NT2/D1 (cell line): ENCODE measurements at places on chromosomes 7 and 10.

GRCh38 chr10:125001313-125002046 lies 59.6 kb downstream of the ZRANB1 start:
- DNase-seq, result no peak

- no peak for DNase-seq
Measured at GRCh38 chr7:85213500-85213899, 26.6 kb upstream of the SEMA3D start.

- DNase-seq, result no peak
Measured at GRCh38 chr7:138768241-138768640, 29.6 kb upstream of the TMEM213 start.

DNA sequence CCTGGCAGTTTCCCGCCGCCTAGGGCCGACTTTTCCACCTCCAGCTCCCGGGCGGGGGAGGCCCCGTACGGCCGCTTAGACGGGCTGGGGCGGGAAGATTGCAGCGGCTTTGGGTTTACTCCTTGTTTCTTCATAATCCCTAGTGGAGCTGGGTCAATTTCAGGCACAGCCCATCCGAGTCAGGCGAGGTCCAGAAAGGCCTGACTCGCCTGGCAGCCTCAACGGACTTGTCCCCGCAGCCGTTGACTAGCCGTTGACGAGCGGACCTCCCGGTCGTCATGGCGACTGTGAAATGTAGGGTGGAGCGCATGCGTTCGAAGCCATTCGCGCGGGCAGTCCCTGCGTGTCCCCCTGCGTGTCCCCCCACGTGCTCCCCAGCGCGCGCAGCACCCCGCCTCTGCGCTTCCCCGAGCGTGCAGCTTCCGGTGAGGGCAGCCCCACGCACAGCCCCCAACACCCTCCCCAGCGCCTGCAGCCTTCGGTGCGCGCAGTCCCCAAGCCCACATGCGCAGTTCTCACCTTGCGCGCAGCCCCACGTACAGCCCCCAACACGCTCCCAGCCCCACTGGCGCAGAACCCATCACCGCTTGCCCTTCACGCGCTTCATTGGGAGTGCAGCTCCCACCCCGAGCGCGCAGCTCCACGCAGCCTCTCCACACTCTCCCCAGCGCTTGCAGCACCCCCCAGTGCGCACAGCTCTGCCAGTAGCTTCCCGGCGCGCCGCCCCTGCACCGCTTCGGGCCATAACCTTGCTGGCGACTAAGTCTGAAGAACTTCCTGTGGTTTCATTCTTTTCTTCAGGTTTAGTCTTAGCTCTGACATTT lies 67.8 kb downstream of the TBX20 start:
- no peak for DNase-seq

DNA sequence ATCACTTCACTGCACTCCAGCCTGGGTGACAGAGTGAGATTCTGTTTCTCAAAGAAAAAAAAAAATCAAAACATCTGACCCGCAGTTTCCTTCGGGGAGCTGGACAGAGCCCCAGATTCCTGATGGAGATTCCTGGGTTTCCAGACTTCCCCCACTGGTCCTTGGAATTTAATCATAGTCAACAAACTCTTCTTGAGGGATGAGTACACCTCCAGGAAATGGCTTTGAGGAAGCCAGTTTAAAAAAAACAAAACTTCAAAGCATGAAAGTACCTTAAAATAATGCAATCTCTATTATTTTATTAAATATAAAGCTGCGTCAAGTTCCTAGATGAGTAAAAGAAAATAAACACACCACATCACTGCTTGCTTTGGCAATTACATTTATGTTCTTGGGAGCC lies 1.2 kb upstream of the MAD1L1 start:
- DNase-seq, result no peak

DNA sequence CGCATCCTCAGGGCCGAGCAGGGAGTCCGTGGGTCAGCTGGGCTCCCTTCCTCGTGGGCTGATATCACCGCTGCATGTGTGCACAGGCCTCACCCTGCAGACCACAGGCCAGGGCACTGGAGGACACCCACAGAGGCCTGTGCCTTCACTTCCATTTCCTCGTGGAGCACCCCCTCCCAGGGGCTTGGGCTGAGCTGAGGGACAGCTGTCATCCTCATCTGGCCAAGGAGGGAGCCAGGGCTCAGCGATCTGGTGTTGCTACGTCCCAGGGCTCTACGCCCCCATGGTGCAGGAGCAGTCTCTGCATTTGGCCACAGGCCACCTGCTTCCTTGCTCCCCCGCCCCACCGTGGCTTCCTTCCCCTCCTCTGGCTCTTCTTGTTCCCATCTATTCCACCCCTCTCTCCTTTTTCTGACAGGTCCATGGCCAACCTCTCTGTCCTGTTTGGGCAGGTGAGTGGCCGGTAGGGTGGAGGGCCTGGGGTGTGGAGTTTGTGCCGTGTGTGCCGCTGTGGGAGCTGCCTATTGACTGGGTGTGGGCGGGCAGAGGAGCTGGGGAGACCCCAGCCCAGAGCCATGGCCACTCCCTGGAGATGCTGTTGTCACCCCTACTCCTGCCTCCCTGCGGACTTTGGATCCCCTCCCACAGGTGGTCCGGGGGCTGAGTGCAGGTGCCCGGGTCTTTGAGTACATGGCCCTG lies 8.3 kb upstream of the ASIC3 start:
- no peak for DNase-seq

GRCh38 chr7:29884399-29885272 lies 78.3 kb downstream of the WIPF3 start:
- peak; percentile 13 for DNase-seq

GRCh38 chr10:5652746-5653145 lies 13.6 kb downstream of the ASB13 start:
- no peak for DNase-seq

DNA sequence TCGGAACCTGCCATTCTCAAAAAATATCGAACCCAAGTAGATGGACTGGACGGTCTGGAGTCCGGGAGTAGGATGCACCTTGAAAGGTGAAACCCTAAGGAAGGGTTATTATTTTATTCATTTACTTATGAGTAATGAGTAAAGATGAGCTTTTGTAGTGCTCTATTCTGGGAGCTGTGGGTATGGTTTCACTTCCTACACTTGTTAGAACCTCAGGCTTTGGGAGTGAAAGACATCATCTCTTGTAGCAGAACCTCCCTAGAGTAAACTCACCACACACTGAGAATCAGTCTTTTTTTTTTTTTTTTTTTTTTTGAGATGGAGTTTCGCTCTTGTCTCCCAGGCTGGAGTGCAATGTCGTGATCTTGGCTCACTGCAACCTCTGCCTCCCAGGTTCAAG lies 389.4 kb upstream of the AUTS2 start:
- no peak for DNase-seq

DNA sequence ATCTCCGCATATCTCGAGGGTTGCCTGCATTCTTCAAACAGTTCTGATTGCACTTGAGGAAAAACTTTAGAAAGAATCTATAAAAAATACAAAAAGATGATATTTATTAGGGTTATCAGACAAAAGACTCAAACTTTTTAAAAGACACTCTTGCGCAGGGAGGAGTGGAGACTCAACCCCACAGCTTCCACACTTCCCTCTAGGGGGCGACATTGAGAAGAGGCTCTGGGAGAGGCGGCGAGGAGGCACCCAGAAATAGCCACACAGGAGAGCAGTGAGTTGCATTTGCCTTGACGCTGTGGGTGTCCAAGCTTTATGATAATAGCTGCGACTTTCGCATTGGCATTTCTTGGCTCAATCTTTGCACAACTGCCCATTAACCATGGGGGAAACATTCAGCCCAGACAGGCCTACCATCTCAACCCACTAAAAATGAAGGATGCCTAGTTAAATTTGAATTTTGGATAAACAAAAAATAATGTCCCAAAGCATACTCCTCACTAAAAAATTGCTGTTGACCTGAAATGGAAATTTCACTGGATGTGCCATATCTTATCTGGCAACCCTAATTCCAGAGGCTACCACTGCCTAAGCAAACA lies 86.2 kb downstream of the EBF3 start:
- DNase-seq, result no peak

DNA sequence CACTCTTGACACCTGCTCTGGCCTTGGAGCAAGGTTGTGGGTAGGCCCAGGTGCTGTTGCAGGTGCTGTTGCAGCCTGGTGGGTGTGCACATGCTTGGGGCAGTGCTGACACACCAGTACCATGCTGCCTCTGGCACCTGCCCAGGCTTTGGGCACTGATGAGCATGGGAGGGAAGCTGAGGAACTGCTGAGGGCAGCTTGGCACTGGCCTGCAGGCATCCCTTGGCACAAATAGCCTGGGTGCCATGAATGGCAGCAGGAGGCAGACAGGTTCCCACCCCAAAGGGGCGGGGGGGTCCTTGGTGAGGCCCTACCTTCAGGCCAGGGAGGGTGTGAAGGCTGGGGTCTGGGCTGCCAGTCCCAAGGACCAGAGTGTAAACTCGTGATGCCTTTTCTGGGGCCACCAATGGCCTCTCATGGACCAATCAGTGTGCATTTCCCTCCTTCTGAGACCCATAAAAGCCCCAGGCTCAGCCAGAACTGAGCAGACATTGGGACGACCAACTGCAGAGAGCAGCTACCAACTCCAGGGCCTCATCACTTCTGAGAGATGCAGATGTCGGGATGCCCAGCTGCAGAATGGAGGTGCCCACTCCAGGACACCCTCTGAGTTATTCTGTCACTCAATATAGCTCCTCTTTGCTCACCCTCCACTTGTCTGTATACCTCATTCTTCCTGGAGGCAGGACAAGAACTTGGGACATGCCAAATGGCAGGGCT lies 547.4 kb downstream of the ZWINT start:
- no peak for DNase-seq

- DNase-seq, result peak; percentile 61
Measured at GRCh38 chr7:159030490-159031134, 114.1 kb downstream of the VIPR2 start.

GRCh38 chr10:82942286-82943099 lies 1067.5 kb downstream of the NRG3 start:
- DNase-seq, result no peak

GRCh38 chr10:20271490-20271889 lies 455.3 kb downstream of the PLXDC2 start:
- DNase-seq, result no peak

DNA sequence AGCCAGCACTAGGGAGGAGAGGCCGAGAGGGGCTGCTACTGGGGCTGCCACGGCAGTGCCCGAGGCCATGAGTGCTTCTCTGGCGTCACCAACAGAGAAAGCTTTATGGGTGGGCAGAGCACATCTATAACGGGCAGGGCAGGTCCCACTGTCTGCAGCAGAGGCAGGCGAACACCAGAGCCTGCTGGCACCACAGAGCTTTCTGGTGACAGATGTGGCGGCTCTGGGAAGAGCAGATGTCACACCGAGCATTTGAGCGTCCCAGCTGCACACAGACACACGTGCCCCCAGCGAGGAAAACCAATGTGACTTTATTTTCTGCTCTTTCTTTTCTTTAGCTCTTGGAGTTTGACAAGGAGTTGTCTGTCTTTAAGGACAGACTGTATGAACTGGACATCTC lies 20.5 kb downstream of the NKX6-2 start:
- DNase-seq, result no peak

GRCh38 chr10:130968964-130969363 lies 342.6 kb downstream of the TCERG1L start:
- DNase-seq, result no peak

DNA sequence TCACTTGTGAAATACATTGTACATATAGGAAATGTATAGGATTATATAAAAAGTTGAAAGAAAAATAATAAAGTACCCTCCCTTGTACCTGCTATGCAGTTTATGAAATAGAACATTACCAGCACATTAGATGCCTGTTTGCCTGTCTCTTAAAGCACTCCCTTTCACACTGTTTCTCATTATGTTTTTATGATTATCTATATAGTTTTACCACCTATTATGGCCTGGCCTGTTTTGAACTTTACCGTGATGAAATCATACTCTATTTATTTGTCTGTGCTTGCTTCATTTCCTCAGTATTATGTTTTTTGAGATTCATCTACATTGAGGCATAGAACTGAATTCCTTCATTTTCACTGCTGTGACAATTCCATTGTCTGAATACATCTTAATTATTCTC lies 41.1 kb downstream of the DGKB start:
- no peak for DNase-seq

- DNase-seq, result no peak
Measured at GRCh38 chr10:29430101-29430500, 141.2 kb downstream of the LYZL1 start.

- DNase-seq, result no peak
Measured at GRCh38 chr10:71396711-71397295, at the start of gene CDH23. Gene CDH23 (plus strand): TSS chr10:71396920. CDS start chr10:71439832, 42,912 bp downstream.

DNA sequence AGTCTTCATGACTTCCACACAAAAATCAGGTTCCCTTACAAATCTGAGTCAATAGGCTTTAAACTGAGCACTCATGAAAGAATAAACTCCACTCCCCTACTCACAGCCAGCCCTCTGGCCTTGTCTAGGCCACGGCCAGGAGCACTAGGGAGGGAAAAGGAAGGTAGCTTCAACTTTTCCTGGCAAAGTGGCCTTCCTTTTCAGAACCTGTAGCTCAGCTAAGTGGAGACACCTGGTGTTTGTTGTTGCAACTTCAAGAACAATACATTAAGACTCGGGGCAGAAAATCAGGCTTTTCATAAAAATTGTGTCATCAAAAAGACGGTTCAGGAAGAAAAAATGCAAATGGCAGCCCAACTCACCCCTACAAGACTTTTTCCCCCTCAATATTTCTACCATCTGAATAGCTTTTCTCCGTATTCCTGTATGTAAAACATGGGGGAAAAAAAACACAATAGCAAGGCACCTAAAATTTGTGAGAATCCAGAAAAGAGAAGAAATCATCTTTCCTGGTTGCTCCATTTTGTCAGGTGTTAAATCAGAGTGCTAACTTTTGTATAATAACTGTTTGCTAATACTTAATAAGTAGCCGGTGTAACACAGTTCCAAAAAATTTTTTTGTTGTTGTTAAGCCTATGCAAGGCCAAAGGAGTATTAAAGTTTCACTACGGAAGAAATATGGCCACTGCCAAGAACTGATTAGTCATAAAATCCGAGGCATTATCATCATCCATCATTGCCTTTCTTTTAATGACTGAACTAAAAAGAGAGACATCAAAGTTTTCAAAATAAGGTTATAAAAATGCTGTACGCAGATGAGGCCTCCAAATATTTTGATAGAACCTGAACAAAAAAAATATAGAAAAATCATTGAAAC lies 66.2 kb upstream of the ARID5B start:
- no peak for DNase-seq

DNA sequence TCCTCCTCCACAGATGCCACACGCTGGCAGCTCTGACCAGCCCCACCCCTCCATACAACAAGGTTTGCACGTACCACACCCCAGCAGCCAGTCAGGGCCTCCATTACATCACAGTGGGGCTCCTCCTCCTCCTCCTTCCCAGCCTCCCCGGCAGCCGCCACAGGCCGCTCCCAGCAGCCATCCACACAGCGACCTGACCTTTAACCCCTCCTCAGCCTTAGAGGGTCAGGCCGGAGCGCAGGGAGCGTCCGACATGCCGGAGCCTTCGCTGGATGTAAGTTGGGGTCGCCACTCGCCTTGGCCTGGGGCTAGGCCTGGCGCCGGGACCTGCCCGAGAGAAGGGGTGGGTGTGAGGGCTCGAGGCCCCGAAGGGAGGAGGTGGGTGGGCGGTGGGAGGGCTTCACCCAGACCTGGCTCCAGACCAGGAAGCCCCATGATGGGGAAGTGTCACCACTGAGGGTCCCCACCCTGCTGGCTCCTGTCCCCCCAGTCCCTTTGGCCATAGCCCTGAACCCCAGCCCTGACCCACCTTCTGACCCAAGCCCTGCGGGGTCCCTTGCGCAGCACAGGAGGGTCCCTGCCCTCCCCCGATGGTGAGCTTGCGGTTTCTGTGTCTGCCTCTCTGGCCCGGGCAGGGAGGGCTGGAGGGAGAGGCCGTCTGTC lies 36.2 kb upstream of the PPIF start:
- DNase-seq, result no peak
